ENCODE measurements at places on chromosomes 7 and 10.

GRCh38 chr10:10792681-10793080, 225.0 kb upstream of the CELF2 start:
- no peak for DNase-seq

- DNase-seq: no peak
Measured at GRCh38 chr10:97024168-97025073, 161.3 kb downstream of the SLIT1 start.

- no peak for DNase-seq
Measured at GRCh38 chr7:15175152-15175551, 272.6 kb upstream of the DGKB start.

DNA sequence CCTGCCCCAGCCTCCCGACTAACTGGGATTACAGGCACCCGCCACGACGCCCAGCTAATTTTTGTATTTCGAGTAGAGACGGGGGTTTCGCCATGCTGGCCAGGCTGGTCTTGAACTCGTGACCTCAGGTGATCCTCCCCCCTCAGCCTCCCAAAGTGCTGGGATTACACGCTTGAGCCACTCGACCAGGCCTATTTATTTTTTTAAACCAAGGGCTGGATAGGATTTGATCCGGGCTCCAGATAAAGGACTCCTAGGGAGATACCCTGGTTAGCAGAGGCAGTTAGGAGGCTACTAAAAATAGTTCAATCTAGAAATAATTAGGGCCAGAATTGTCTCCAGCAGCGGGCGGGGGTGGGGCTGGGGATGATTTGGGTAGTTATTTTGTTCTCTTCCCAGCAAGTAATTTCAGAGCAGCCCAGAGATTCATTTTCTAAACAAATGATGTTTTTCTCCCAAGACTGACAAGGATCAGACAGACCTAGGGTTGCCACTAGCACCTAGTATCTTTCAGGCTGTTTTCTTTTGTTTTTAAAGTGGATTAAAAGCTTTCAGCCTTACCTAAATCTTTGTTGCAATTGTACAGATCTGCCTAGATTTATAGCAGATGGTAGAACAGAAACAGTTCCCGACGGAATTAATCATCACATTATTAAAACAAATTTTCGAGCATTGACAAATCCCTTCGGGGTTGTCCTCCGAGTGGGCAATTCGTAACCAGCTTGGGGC, 859 bp upstream of the SMC3 start:
- no peak for DNase-seq

DNA sequence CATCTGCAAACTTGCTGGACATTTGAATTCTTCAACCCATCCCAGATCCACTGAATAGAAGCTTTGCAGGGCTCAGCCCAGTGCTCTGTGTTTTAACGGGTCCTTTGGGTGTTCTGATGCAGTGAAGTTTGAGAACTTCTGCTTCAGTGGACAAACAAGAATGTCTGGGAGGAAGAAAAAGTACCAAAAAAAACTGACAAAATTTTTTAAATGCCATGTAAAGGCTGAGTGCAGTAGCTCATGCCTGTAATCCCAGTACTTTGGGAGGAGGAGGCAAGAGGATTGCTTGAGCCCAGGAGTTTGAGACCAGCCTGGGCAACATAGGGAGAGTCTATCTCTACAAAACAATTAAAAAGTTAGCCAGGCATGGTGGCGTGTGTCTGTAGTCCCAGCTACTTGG, 51.8 kb upstream of the FRMD4A start:
- no peak for DNase-seq

All from germinal center (tissue), 1 donor.